ENCODE measurements at places on chromosomes 12 and 14. TPM values are rescaled to one million over a fixed set of nuclear protein-coding genes. Genes with fewer than 3 reads are reported as not detected.

The ERP27 gene
- not detected for total RNA-seq

The STON2 gene
- total RNA-seq, result 162 TPM

The HOXC10 gene
- not detected for total RNA-seq

The IL22 gene
- not detected for total RNA-seq

The PPP1R36 gene
- 2.9 TPM for total RNA-seq

The GPR68 gene
- total RNA-seq, result 3.4 TPM

The SLC25A47 gene
- total RNA-seq, result 0.16 TPM

The RAP1B gene
- 237 TPM for total RNA-seq

The SYNDIG1L gene
- total RNA-seq, result not detected

The DBX2 gene
- 0.12 TPM for total RNA-seq

The SDR9C7 gene
- not detected for total RNA-seq

The FOXG1 gene
- not detected for total RNA-seq

The TRHDE gene
- 32.8 TPM for total RNA-seq

The RNASE1 gene
- not detected for total RNA-seq

The WDR20 gene
- total RNA-seq, result 21.9 TPM
